ENCODE measurements at places on chromosomes 5 and 9.

GRCh38 chr9:96486386-96487028 lies 36.5 kb downstream of the HABP4 start:
- peak; percentile 92 for DNase-seq

GRCh38 chr5:127950707-127951391 lies 132.7 kb upstream of the SLC12A2 start:
- no peak for DNase-seq

- DNase-seq, result no peak
Observed at GRCh38 chr5:17401470-17402288, 96.4 kb upstream of the TAF11L2 start.

DNA sequence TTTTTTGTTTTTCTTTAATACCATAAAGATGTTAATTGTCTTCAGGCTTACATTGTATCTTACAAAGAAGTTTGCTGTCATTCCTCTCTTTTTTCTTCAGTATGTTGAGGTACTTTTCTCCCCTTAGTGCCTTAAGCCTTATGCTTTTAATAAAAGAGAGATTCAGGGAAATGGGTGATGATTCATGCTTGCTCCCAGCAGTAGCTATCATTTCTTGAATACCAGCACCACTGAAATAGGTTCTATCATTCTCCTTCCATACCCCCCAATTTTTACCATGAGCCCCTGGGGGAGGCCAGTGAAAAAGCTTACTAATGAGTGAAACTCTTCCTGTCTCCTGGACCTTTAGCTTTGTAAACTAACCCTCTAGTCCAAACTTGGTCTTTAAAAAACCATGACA lies 165.0 kb downstream of the FBXL7 start:
- DNase-seq, result peak; percentile 84

DNA sequence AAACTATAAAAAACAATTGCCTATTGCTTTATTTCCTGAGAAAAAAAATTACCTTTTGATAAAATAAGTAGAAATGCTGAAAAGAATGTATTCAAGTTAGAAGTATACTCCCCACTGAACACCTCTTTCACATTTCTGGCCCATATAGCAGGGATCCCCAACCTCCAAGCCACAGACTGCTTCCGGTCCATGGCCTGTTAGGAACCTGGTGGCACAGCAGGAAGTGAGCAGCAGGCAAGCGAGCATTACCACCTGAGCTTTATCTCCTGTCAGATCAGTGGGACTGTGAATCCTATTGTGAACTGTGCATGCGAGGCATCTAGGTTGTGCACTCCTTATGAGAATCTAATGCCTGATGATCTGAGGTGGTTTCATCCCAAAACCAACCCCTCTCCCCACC lies 563.9 kb downstream of the RAB3C start:
- no peak for DNase-seq

DNA sequence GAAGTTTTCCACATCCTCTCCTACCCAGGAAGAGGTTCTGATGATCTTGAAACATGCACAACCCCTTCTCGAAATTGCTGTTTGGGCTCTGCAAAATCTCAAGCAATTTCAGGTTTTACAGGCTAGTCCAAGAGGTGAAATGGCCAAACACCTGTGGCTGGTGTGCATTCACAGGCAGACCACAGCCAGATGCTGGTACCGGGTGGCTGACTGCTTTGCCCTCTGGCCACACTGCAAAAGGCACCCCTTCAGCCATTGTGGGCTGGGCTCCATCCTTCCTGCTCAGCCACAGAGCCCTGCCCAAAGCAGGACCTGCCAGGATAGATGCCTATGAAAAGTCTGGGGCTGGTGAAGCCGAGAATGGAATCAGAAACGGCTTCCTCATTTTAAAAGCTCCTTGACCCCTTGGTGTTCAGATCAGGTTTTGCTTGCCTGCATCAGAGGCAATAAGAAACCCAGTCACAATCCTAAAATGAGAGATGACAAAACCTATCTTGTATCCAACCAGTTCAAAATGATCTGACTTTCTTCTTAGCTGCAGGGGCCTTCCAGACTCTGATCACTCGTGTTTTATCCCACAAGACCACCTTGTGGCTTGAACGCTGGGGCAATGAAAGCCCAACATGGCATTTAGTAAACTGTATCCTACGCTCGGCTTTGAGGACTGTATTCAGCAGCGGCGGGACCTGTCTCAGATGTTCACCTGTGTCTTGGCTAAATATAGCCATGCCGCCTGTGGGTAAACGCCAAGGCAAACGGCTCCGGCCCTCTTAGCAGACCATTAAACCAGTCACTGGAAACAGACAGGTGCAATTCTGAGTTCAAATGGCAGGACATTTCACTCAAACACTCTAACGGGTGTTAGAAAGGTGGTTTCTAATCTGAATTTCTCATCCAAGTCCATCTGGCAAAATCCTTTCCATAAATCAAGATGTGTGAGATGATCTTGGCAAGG lies 49.6 kb downstream of the EPB41L4B start:
- DNase-seq, result no peak

GRCh38 chr9:106657926-106658325 lies 205.0 kb upstream of the ZNF462 start:
- DNase-seq, result no peak

DNA sequence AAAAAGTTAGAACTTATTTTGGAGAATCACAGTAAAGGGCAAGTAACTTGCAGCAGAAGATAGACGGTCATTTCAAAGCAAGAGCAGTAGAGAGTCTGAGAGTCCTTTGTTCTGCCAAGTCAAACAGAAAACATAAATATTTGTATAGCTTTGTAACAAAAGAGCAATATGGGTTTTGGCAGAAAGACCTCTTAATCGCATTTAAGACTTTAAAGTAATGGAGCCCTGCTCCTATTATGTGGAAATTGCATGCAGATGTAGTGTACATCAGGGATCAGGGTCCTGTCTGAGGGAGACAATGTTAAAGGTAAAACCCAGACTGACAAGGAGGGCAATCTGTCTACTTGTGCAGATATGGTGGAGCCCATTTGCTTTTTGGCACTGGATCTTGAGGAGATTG lies 87.2 kb downstream of the PGM5 start:
- DNase-seq, result no peak

DNA sequence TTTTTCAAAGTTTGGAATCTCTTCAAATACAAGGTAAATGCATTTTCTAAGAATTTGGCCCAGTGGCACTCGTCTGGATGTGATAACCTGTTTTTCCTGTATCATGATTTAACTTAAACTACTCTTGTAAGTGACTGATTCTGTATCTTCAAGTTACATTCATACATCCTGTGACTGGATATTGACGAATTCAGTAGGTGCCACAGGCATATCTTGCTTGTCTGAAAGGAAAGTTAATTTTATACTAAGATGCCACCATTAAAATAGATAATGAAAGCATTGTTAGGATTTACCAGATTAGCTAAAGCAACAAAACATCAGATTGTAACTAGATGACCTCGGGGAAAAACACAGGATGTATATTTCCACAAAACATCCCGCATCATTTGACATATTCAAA lies 175.3 kb upstream of the ZNF608 start:
- no peak for DNase-seq

DNA sequence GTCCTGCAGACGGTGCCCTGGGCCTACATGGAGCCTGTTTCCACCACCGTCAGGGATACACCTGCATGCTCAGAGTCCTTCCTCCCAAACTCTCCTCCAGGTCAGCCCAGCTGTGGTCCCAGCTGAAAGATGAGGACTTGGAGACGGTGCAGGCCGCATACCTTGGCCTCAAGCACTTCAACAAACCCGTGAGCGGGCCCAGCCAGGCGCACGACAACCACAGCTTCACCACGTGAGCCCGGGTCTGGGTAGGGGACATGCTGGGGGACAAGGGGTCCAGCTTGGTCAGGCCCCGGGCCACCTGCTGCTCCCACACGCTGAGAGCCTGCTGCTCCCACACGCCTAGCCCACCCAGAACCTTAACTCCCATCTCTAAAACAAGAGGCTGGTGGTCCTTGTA lies 16.6 kb upstream of the CARD19 start:
- no peak for DNase-seq

- peak; percentile 98 for DNase-seq
Observed at GRCh38 chr9:12923468-12924009, 148.7 kb downstream of the LURAP1L start.

DNA sequence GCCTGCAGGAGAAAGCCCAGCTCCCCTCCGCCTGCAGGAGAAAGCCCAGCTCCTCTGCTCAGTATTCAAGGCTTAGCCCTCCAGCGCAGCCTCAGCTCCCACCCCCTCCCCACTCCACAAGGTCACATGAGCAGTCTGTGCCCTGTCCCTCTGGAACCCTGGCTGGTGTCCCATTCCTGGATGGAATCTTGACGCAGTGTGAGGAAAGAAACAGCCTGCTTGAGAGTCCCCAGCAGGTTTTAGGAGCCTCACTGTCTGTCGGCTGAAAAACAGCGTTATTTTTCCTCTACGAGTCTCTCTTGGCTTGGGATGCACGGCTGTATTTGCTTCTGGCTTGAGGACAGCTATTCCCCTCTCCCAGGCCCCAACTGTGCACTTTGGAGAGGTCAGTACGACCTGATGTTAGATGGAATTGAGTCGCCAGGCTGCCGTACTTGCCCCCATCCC lies 210.1 kb upstream of the TRIM32 start:
- no peak for DNase-seq

DNA sequence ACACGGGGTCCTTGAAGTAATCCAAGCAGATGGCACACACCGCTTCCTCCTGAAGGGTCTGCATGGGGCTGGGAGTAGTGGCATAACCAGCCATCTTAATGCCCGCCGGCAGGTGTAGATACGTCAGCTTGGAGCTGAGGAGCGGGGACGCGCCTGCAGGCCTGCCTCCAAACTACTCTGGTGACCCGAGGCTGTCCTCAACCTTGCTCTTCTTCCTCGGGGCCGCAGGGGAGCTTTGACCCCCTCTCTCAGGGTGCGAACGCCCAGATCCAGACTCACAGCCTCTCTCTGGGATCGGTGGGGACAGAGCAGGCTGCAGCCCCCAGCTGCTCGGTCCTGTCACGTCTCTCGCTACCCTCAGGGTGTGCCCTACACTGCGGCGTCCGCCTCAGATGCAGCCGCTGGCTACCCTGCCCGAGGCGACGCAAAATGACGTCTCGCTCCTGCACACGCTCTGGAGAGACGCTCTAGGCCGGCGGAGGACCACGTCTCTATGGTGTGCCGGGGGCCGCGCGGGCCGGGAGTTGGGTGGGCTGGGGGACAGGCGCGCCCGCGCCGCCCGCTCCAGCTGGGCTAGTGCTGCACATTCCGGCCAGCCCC lies at the start of gene TRIM52:
Gene TRIM52 (minus strand): TSS at position 424 of the 600 bp plus-strand sequence. CDS start 330 bp downstream, at position 94.
- peak; percentile 87 for DNase-seq

DNA sequence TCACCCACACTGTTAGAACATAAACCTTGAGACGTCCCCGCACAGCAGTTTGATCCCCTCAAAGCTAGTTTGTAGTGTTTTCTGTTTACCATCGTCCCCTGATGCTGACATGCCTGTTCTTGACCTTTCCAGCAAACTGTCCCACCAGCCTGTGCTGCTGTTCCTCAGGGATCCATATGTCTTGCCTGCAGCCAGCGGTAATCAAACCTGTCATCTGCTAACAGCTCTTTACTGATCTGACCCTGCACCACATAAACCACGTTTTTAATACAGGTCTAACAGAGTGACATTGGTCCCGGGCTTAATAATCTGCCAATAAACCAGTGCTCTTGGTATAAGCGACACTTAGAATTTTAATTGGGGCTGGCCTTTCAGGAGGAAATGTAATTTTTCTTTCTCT lies 34.7 kb downstream of the PPIC start:
- no peak for DNase-seq

DNA sequence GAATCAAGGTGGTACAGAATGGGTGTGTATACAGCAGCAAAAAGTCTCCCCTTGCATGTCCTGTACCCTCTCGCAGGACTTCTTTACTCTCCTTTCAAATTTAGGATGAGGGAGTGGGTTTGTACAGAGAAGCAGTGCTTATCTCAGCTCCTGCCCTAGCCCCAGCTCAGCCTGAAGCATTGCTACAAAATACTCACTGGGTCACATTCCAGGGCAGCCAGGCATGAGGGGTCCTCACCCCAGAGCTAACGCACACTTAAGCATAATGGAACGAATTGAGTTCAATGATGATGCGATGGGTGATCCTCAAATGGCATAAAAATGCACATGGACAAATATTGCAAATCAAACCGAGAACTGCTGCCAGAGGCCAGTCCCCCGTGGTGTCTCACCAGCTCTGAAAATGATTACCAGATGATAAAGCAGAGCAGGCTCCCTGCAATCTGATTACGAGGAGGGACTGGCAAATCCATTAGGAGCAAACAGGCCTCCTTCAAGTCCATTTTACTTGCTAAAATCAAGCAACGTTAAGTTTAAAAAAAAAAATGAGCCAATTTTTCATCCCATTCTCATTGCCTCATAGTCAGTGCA lies 231.6 kb upstream of the TAS2R1 start:
- peak; percentile 49 for DNase-seq

DNA sequence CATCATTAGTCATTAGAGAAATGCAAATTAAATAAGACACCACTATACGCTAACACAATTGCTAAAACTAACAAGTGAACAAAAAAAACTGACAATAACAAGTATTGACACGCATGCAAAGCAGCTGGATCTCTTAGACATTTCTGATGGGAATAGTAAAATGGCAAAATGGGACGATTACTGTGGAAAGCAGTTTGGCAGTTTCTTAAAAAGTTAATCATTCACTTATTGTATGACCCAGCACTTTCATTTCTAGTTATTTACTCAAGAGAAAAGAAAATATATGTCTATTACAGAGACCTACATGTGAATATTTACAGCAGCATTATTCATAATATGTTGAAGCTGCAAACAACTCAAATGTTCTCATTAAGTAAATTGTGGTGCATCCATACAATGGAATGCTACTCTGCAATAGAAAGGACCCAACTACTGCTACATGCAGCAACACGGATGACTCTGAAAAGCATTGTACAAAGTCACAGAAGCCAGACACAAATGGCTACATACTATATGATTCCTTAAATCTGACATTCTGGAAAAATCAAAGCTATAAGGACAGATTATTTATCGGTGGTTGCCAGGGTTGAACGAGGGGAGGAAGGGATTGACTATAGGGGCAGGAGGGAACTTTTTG lies 96.8 kb upstream of the ITGA2 start:
- no peak for DNase-seq

DNA sequence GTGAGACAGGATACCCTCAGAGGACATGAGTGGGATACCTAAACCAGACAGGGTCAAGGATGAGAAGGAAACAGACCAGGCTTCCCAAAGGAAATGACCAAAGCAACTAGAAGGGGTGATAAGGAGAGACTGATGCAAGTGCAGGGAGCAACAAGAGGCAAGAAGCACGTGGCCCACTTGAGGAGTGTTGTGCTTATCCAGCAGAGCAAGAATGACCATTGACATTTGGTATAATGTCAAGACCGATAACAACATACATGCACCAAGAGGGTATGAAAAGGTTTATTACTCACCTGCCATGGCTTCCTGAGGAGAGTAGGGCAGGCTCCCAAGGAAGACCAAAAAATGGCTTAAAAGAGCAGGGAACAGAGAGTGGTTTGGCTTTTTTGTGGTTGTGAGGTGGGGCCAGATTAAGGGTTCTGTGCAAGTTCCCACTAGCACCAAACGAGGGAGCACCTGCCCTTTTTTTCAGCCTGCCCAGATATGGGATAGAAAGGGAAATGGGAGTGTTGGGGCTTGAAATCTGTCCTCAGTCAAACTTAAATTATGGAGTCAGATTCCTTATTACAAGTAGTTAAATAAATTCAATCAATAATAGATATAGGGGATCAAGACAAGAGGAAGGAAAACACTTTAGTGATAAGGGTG lies 513.6 kb downstream of the RASEF start:
- DNase-seq, result no peak

GRCh38 chr9:128728298-128728697 lies 4.4 kb upstream of the ZDHHC12 start:
- DNase-seq, result no peak

- peak; percentile 88 for DNase-seq
Observed at GRCh38 chr5:54703133-54703532, 185.6 kb downstream of the SNX18 start.
